ENCODE measurements at places on chromosomes 1 and 21. TPM values are rescaled to one million over a fixed set of nuclear protein-coding genes. Genes with fewer than 3 reads are reported as not detected.

AXDND1 gene
- total RNA-seq, result not detected

ANGPTL3 gene
- not detected for total RNA-seq

SLC9C2 gene
- total RNA-seq, result 1.9 TPM

PDC gene
- total RNA-seq, result not detected

GPN2 gene
- total RNA-seq, result 14.7 TPM

CELA2A gene
- not detected for total RNA-seq

All from parietal lobe (tissue), 2 donors.